Colonic mucosa (tissue), 4 donors: ENCODE measurements at places on chromosomes 4 and X.

DNA sequence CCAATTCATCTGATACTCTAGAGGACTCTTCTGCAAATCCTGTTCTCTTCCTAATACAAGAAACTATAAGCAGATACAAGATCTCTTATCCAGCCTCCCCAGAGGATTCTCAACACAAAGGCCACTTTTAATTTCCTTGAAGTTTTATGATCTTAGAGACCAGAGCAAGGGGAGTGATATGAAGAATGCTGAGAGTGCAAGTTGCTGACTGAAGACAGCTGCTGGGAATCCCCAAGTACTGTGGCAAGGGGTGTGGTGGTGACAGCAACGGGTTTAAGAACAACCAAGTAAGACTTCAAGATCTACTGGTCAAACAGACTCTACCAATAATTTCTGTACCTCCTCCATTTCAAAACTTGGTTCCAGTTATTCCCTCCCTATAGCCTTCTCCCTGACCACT is 7.0 kb downstream of the AMMECR1 start:
- DNase-seq: no peak

DNA sequence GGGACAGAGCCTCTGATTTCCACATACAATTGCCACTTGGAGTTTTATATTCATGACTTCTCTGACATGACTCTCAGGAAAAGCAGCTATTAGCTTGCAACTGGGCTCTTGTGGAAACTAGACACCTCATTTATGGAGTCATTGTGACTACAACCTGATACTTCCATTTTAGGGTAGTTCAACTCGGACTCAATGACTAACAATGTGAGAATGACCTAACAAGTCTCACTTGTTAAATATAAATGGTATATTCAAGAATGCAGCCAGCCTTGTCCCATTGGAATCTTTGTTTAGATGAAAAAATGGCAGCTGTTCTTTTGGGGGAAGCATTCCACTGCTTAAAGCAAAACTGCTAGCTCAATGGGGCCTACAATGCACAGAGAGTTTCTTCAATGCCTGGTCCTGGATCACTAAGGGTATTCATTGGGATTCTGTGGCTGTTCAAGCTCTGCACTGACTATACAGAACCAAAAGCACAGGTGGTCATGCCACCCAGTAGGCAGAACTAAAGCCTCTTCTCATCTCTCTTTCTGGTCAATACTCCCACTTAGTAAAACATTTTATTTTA is 36.5 kb upstream of the GLRA3 start:
- DNase-seq: no peak

DNA sequence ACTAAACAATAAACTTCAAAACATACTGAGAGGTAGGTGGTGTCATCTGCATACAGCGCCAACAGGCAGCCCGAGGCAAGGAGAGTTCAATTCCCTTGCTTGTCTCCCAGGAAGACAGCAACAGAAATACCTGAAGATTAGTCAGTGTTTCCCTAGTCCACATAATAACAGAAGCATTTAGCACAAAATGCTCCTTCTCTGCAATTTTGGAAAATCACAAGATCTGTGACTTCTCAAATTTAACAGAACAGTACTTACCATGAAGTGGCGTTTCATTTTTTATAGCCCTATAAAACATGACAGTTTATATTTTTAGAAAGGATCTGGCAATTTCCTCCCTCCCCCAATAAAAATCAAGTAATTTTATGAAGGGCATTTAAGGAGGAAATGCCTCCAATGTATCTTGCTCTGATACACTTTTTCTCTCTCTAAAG is 67.1 kb upstream of the MYOZ2 start:
- no peak for DNase-seq

- DNase-seq: peak; percentile 65
Observed at GRCh38 chrX:13092455-13092941, 48.1 kb upstream of the FAM9C start.

- no peak for DNase-seq
Observed at GRCh38 chr4:88244056-88244455, 40.3 kb downstream of the PPM1K start.

GRCh38 chr4:84413976-84414375 is 85.1 kb downstream of the NKX6-1 start:
- no peak for DNase-seq

GRCh38 chrX:136192839-136193414 is 45.6 kb downstream of the FHL1 start:
- DNase-seq: no peak

DNA sequence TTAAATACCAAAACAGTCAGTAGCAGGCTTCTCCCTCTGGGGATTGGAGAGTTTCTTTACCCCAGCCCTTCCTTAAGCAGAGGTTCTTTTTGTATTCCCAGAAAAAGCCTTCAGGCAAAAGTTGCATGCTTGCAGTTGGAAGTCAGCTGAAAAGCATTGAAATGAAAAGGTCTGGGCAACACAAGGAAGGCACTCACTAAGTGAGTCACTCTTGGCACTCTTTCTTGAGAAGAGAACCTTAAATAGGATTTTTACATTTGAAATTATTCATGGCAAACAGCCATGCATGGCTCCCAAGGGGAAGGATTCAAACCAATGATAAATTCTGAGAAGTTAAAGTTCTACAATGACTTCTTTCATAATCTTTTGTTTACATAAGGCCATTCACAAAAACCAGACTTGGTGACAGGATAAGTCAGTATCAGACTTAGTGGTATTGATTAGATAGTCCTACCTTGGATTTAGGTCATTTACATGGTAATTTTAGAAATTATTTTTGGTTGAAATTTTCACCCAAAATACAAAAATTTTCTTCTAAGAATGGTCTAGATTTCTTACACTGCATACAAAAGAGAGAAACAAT is 2068.9 kb downstream of the PCDH7 start:
- DNase-seq: no peak

DNA sequence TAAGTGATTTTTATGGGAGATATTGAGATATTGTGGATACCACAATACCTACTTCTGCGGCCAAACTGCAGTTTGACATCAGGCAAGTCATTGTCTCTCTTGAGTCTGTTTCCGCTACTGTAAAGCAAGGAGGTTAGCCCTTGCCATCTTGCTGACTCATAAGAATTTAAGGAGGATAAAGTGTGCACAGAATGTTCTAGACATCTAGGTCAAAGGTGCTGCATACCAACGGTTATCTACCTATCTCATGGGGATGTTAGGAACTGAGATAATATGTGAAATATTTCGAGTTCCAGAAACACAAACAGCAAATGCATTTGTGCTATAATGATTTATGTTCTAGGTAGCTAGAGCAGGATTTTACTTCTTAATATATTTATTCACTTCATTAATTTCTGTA is 211.5 kb upstream of the NR3C2 start:
- DNase-seq: no peak

GRCh38 chr4:57373991-57374390 is 263.8 kb upstream of the IGFBP7 start:
- no peak for DNase-seq

GRCh38 chr4:78483811-78484210 is 67.8 kb upstream of the ANXA3 start:
- no peak for DNase-seq

DNA sequence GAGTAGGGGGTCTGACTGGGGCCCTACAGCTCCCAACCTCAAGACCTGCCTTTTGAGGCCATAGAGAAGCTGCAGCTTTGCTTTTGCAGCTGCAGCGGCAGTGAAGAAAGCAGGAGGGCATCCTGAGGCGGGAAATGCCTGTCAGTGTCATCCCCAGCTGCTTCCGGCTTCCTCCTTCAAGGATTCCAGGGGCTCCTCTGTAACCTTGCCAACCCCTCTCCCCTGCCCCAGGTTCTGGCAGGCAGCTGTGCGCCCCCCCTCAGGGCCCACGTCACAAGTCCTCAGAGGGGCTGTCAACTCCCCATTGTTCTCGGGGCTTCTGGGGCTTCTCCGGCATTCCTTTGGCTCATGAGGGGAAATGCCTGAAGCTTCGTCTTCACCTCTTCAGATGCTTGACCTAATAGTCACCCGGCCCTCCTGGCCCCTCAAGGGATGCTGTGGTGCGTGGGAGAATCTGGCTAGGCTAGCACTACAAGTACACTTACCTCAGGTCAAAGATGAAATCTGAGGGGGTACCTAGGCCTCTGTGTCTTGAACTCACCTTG is 31.9 kb downstream of the APLN start:
- no peak for DNase-seq

- DNase-seq: no peak
Observed at GRCh38 chr4:139655116-139655515, 10.5 kb upstream of the MGST2 start.

GRCh38 chr4:141179474-141180373 is 41.0 kb upstream of the ZNF330 start:
- no peak for DNase-seq

- DNase-seq: no peak
Observed at GRCh38 chrX:97260679-97261078, 377.0 kb downstream of the RPA4 start.

DNA sequence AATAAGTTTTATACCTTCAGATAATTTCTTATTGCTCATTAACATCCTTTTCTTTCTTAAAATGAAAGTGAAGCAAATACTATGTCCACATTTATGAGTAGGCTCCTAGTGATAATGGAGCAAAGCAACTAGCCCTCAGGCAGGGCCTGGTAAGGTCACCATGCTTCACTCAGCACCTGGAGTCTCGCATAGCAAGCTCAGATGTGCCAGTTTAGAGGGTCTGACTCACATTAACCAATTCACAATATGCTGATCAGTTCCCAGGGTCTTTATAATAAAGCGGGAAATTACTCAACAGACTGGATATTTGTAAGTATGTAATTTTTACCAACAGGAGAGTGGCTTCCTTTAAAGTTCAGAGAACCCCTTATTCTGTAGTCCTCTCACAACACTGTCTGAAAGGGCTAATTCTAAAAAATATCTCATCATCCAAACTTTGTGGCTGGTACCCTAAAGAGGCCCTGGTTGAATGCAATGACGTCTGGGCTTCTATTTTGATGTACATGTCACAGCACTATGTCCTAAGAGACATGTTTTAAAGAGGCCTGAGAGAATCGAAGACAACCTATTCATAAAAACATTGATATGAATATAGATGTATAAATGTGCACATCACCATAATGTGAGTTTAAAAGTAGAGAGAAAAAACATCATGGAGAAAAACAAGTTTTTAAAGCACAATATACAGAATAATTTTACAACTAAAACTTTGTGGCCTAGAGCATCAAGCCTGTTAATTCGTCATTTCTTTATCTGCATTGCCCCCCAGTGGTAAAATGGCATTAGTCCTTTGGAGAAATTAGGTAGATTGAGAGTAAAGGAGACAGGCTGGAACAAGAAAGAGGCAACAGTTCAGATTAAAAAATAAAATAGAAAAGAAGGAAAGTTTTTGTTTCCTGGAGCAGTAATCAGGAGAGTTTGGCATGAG is 44.3 kb downstream of the IL21 start:
- DNase-seq: no peak

DNA sequence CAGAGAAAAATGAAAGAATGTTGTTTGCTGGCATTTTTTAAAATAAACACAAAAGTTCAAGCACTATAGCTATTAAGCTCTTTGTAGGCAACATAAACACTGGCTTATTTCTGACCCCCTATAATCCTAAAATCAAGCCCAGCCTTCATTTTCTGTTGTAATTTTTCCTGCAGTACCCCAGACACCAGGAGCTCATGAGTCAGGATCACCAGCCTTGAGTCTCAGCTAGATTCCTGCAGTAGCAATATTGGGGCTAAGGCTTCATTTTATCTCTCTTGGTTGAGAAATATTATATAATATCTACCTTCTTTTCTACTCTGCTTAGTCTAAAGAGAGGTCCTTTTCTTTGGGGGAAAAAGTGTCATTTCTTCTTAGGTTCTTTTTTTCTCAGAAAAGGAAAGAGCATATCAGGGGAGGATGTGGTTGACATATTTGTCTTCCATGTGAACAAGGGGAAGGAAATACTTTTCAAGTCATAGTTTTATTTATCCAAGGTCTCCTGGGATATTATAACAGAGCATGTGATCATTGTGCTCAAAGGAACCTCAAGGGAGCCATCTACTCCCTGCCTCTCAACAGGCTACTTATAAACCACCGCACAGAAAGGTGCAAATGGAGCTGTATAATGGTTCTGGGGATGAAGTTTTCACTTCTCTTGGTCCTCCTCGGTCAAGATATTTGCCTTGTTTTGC is 678.3 kb upstream of the NR3C2 start:
- DNase-seq: no peak

DNA sequence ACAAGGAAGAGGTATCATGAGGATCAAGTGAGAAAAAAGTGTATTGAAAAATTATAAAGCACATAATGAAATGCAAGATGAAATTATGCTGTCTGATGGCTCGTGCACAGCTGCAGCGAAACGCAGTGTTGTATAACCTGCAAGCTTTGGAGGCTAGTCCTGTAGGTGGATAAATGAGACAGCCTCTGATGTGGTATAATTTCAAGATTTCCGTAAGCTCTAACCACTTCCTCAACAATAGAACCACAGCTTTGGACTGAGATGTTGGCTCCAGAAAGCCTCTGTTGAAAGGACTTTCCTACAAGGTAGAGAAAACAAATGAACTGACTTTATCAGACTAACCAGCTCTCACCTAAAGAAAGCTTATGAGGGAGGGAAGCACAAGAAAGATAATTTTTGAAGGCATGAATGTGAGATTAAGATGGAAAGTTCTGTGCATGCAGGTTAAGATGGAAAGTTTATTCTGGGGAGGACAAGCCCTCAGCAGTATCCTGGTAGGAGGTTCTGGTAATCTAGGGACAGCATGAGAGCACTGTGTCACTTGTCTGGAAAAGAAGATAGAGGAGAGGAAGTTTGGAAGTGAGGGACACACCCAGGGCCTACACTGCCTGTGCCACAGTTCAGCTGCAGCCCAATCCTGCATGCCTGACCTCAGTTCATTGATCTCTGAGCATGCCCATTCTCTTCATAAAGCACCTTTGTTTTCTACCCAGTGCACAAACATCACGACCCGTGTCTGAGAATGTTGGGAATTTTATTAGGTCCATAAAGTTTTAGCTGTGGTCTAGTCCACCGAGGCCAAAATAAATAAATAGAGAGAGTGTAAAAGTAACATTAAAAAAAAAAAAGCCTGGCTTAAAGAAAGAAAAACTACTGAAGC is 161.5 kb upstream of the SFRP2 start:
- peak; percentile 26 for DNase-seq

DNA sequence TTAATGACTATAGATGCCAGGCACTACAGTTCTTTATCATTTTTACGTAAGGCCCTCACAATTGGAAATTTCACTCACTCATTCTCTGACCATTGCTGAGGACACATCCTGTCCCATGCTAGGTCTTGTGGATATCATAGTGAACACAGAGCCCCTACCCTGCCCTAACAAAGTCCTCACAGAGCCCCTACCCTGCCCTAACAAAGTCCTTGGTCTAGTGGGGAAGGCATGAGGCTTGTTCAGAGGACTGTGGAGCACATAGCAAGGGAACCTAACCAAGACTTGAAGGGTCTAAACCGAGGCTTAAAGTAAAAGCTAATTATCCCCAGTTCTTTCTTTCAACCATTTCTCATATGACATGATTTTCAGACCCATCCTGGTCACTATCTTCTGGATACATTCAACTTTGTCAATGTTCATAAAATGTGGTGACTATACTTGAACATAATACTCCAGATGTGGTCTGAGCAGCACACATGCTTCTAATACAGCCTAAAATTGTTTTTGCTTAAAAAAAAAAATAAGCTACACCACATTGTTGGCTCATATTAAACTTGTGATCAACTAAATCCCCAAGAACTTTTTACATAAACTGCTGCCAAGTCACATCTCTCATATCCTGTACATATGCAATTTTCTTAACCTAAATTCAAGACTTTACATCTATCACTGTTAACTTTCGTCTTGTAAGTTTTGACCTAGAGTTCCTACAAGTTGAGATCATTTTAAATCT is 77.0 kb downstream of the GPC3 start:
- DNase-seq: no peak

- DNase-seq: no peak
Observed at GRCh38 chrX:118215346-118215745, 98.7 kb upstream of the KLHL13 start.

GRCh38 chrX:120429776-120430540 is 39.1 kb downstream of the LAMP2 start:
- DNase-seq: no peak
